ENCODE measurements at places on chromosomes 6 and 20. TPM values are rescaled to one million over a fixed set of nuclear protein-coding genes. Genes with fewer than 3 reads are reported as not detected.
A peak's percentile ranks its signal among the peaks of the same experiment; 100 is the strongest.

DNA sequence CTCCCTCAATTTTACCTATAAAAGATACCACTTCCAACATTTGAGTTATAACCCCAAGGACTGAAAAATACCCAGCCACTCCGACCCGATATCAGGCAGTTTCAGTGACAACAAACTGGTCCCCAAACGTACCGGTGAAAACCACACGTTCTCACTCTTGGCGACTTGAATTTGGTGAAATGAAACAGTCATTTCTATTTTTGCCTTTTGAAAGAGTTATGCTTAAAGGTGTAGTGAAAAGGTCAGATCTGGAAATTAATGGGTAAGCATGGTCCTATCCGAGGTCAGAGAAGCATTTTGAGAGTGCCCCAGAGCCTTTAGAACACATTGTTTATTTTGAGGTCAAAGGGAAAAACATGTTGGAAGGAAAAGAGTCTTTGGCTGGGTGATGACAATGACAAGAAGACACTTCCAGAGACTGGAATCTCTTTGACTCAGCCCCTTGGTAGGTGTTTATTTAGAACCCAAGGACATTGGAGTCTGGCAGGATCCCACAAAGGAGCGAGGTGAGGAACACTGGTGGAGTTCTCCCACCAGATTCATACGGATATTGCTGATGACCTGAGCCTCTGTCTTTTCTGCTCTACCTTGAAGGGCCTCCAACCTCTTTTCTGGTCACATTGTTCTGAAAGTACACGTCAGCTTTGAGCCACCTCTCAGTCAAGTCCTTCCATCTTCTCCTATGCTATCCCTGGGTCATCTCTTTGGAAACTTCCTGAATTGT, 235.0 kb downstream of the GMPR start:
- no peak for DNase-seq

DNA sequence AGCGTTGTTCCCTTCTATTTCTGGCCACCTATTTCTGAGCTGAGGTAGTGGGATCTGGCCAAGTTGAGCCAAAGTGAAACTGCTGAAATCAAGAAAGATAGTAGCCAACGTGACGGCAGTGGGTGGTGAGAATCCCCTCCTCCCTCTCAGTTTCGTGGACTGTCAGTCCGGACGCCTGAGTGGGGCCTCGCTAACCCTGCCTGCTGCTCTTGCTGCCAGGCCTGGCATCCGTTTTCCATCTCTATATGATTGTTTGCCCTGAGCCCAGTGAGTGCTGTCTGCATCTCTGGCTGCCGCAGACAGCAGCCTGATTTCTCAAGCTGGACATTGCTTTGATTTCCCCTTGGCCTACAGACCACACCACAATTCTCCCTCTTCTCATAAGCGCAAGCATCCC, 23.5 kb upstream of the PAX1 start:
- DNase-seq: no peak

The XKR7 gene
- 0.04 TPM for total RNA-seq

DNA sequence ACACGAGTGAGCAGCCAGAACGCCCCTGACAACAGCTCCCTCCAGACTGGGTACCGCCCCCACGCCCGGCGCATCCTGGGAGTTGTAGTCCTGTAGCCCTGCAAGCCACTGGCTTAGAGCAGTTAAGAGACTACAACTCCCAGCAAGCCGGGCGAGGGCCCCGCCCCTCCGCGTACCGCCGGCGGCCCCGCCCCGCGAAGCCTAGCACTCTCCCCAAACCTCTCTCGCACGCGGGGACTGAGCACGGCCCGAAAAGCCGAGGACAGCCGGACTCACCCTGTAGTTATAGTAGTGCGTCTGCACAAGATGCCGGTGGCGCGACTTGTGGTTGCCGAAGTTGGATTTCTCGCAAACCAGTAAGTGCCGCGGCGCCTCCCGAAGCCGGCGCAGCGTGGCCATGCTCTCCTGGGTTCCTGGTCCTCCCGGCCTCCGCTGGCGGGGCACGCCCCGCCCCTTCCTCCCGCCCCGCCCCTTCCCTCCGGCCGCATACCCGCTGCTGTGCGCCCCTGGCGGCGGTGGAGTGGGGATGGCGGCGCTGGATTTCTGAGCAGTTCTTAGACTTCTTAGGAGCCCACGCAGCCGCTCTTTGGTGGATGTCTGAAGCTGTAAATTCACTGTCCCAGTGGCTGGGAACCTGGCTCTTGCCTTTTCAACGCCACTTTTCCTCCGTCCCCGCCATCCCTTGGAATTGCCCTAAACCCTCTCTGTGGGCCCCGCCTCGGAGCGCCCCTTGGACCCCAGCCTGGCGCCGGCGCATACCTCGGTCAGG, at the start of gene RPP40:
TSS of gene RPP40 (minus strand) at position 434 of the 769 bp plus-strand sequence. CDS start at position 399, 35 bp downstream.
- peak; percentile 98 for DNase-seq

The ELOVL2 gene
- total RNA-seq: not detected

The C6orf141 gene
- total RNA-seq: 0.33 TPM

DNA sequence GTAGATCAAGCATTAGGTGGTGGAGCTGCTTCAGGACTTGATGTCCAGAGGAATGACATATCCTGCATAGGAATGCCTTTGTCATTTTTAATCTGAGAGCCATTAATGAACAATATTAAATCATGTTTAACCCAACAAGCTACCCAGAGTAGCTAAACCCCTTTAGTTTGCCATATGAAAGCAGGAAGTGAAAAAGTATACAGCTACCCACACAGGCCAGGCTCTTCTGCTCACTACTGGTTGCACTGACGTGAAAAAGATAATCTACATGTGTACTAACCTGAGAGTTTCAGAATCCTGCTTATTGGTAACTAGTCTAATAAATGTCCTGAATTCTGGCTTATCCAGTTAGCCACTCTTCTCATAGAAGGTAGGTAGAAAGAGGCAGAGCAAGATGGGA, 19.9 kb downstream of the GLYATL3 start:
- no peak for DNase-seq

The OPRL1 gene
- total RNA-seq: 0.25 TPM

DNA sequence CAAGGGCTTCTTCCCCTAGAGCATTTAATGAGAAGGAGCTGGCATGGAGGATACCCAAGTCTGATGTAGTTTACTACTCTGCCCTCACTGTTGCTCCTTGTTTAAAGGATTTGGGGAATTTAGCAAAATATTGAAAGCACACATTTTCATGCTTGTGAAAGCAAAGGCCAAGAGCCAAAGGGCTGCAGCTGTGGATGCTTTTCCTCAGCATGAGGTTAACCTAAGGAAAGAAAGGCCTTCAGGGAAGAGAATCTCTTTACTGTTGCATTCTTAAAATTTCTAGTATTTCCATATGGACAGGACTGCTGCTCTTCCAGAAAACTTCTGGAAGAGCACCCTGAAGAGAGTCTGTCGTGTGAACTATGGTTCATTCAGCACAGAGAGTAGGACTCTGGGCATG, 45.9 kb upstream of the SASH1 start:
- no peak for DNase-seq

DNA sequence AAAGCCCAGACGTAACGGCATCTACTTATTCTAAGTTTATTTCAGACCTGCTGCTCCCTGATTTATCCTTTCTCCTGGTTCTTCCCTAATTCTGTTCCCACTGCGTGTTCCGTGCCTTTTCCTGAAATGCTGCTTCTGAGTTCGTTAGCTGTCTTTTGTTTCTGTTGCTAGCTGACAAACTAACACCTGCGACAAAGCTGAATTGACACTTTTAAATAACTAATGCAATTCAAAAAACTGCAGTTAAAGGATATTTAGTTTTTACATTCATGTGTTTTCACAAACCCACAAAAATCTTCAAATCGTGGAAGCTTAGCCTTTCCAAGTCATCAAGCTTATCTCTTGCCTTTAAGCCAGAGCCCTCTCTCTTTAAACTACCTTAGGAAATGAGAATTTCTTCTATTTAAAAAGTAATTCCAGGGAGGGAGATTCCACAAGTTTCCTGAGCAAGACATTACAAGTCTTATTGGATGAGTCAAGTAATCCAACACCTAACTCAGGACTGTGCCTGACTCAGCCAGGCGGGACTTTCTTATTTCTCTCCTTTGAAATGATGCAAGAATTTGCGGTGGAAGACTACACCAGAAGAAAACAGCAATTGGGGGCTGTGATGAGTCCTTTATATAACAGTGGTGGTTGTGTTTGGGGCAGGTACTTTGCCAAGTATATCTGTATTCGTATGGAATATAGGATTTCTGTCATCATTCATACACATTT, 6.3 kb downstream of the ADTRP start:
- DNase-seq: no peak

- DNase-seq: peak; percentile 22
Observed at GRCh38 chr20:61886721-61887595, 178.7 kb downstream of the TAF4 start.

GRCh38 chr20:5401277-5401875, 84.6 kb upstream of the PROKR2 start:
- DNase-seq: no peak

DNA sequence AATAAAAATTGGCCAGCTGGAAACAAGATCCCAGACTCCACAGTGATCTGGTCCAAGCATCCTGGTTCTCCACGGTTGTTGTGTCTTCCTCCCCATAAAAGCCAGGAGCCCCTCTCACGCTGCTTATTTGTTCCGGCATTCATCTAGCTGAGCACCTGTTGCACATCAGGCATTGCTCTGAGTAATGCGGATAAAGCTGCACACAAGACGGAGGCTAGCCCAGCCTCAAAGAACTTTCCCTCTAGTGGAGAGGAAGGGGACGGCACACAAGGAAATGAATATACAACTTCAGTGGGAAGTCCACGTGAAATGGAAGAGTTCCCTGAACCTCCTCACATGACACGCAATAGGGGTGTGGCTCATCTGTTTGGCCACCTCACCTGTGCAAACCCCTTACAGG, 30.3 kb upstream of the NXT1 start:
- no peak for DNase-seq

The IPCEF1 gene
- total RNA-seq: 16.9 TPM

The BEND6 gene
- total RNA-seq: not detected

- DNase-seq: no peak
Observed at GRCh38 chr6:154569156-154569862, 58.8 kb upstream of the CNKSR3 start.

- DNase-seq: no peak
Observed at GRCh38 chr6:16575655-16576054, 185.6 kb downstream of the ATXN1 start.

GRCh38 chr6:88975369-88975768, 12.0 kb upstream of the RNGTT start:
- no peak for DNase-seq

DNA sequence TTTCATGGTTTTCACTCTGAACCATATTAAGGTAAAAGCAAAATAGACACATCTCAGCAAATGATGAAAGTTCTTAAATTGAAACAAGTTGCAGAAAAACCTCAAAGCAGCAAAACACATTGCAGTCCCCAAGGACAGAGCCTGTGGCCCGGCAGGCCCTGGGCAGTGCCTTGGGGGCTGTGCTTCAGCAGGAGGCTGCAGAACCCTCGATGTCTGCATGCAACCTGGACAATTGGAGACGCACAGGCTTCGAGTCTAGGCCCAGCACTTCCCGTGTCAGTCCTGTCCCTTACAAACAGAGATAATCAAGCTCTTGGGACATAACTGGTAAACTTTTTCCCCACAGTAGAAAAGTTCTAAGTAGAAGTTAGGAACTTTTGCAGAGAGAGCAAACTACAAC, 9.2 kb downstream of the PYGB start:
- no peak for DNase-seq

GRCh38 chr6:134539865-134540323, 222.0 kb upstream of the SGK1 start:
- DNase-seq: no peak

The COL9A3 gene
- total RNA-seq: 0.35 TPM

The CALHM5 gene
- not detected for total RNA-seq

DNA sequence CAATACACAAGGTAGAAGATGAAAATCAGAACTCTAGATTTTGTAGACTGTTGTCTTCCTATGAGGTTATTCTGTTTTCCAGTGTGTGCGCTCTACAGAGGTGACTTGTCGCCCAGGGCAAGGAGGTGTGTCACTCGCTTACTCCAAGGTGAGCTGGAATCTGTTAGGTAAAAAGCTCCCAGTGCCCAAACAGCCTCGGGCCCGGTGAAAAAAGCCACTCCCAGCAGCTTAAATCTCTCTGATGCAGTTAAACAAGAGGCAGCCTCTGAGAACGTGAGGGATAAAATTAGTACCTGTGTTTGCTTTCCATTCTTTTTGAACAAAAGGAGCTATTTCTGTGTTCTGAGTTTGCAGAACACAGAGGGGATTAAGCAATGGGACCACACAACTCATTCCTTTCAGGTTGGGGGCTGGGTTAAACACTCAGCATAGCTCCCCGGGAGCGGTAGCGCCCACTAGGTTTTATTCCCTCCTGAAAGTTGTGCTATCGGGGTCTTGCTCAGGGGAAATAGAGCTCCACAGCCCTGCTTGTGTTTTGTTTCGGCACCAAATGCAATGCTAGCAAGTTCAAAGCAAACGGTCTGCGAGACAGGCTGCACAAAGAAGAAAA, 181.2 kb downstream of the FOXA2 start:
- no peak for DNase-seq

GRCh38 chr6:74579047-74579446, 626.8 kb downstream of the COL12A1 start:
- DNase-seq: no peak
